AG10803 (cell line): ENCODE measurements at places on chromosomes 6 and 20.

DNA sequence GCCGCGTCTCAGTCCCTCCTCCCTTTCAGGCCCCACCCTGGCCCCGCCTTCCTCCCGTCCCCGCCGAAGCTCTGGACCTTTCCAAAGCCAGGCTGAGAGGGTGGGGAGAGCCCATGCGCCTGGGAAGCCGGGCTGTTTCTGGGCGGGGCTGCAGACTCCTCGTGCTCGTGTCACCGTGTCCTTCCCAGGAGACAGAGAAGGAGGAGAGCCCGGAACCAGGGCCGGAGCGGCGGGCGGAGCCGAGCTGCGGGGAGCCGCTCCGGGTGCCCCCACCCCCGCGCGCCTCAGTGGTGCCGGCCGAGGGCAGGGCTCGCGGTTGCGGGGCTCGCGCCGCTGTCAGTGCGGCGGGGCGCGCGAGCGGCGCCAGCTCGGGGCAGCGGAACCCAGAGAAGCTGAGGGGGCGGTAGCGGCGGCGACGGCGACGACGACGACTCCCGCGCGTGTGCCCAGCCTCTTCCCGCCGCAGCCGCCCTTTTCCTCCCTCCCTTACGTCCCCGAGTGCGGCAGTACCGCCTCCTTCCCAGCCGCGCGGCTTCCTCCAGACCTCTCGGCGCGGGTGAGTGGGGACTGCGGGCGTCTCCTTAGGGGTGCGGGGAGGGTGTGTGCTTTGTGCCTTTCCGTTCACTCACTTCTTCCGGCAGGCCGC lies at the start of gene RALY:
RALY (plus strand) TSS at position 336 of the 646 bp plus-strand sequence. CDS start 78,164 bp downstream, outside the sequence.
- DNase-seq: peak; percentile 99

DNA sequence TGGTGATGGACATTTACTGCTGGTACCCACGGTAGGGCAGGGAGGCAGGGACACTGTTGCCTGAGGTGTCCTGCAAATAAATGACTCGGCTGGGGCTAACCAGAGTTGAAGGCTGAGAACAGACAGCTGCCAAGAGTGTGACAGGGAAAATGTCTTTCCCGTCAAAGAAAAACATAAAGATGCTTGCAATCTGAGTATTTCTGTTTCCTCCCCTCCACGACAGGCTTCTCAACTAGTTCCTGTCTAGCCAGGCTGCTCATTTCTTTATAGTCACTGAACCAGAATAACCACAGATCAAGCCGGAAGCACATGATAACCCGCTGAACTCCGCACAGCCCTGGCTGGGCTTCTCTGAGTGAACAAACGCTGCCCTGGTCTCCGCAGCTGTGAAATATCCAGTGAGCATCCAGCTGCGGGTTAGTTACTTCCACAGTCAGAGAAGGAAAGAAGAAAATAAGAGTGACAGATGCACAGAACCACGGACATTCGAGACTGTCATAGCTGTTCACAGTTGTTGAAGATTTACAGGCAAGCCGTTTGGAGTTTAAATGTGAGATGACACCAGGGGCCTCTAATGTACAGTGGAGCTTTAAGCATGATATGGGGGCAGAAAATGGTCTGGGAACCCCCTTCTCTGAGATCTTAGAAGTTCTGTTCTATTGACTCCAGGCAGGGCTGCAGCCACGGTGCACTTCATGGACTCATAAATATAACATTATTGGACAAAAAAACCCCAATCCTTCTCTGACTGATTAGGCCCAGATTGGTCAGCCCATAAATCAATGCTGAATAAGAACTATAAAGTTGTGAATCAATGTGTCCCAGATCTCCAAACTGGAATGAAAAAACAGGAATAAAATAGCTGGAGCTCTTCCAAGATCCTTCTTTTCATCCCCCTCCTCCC lies 299.9 kb upstream of the SUPT3H start:
- peak; percentile 44 for DNase-seq

DNA sequence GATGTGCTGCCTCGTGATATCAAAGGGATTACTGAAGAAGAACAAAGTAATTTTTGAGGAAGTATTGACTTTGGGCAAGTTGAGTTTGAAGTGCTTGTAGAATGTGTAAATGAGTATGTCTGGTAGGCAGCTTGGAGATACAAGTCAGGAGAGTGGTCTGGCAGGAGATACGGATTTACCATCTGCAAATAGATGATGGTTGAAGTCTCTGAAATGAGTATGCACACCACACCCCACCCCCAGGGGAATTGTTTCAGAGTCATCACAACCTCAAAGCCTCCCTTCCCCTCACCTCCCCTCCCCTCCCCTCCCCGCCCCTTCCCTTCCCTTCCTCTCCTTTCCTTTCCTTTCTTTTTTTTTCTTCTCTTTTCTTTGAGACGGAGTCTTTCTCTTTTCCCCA lies 16.4 kb upstream of the MCUR1 start:
- DNase-seq: no peak

DNA sequence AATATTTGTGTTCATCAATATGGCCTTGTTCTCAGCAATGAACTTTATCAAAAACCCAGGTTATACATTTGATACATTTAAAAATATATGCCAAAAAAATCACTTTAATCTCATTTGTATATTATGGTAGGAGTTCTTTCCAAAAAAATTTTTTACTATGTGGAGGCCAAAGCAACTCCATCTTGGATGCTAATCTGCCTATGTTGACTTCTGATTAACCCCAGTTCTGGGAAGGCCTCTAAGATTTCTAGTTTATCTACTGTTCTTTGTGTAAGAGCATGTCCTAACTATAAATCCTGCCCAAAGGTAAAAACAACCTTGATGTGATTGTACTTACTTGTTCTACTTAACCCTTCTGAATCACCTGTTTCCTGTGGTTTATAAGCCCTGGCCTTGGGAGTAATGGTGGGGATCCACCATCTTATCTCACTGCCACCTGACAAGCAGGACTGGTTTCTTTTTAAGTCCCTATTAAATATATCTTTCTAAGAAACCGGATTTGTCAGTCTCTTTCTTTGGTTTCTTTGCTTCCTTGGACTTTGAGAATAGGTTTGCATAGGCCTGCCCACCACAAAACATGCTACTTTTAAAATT lies 46.7 kb downstream of the RNGTT start:
- no peak for DNase-seq

DNA sequence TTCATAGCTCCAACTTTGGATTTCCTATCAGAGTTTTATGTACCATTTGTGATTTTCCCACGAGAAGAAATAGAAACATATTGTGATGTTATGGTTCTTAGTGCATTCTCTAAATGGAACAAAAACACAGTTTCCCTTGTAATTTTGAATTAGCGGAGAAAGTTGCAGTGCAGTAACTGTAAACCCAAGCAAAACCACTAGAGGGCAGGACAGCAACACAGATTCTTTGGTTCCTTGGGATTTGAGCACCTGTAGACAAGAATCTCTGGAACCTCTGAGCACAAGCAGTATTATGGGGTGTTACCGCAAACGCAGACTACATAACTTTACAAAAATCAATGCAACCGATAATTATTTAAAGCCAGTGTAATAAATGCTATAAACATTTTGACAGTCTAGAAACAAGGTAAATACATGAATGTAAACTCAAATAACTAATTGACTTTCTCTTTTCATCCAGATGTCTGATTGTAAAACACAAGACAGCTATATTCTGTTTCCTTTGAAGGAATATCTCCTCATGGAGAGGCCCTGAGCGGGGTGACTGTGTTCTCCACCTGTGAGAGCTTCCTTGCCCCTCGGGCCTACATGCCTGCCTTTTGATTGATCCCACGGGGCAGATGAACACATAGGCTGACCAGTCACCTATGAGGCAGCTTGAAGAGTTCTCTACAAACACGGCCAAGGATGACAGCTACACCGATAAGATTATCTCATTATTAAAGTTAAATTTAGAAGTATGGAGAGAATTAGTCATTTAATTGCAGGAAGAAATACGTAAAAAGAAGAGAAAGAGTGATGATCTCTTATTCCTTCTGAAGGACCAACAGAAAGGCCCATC lies 67.5 kb upstream of the COL21A1 start:
- peak; percentile 38 for DNase-seq

DNA sequence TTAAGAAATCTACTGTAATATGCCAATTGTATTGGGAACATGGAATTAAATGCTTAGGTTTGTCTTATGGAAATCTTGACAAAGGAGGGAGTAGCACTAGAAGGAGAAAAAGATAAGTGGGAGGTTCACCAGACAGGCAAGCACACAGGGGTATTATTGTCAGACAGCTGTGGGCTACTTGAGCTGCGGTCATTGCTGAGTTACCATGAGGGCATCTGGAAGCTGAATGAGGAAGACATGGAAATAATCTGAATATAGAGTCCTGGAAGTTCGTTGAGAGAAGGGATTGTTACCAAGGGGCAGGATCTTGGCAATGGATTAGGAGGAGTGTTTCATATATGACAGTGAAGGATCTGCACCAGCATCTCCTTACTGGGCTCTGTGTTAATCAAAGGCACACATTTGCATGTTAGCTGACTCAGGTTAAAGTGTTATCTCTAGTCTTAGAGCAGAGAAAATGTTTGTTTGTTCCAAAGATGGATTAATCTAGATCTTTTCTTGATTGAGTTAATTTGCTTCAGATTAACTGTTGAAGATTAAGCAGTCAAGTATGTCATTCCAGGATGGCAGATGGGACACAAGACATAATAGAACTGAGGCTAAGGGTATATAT lies 53.0 kb upstream of the SUPT3H start:
- DNase-seq: no peak
